ENCODE measurements at places on chromosomes 7 and 10. TPM values are rescaled to one million over a fixed set of nuclear protein-coding genes. Genes with fewer than 3 reads are reported as not detected.

- DNase-seq, result peak; percentile 1
These were observed 180.0 kb downstream of the RELN start for GRCh38 chr7:103809229-103809994.

- DNase-seq, result peak; percentile 86
These were observed 666 bp downstream of the SMKR1 start for GRCh38 chr7:129502708-129503685.

Gene TMEM130
- total RNA-seq, result 0.24 TPM

Gene CREB3L2
- total RNA-seq, result 11.4 TPM

DNA sequence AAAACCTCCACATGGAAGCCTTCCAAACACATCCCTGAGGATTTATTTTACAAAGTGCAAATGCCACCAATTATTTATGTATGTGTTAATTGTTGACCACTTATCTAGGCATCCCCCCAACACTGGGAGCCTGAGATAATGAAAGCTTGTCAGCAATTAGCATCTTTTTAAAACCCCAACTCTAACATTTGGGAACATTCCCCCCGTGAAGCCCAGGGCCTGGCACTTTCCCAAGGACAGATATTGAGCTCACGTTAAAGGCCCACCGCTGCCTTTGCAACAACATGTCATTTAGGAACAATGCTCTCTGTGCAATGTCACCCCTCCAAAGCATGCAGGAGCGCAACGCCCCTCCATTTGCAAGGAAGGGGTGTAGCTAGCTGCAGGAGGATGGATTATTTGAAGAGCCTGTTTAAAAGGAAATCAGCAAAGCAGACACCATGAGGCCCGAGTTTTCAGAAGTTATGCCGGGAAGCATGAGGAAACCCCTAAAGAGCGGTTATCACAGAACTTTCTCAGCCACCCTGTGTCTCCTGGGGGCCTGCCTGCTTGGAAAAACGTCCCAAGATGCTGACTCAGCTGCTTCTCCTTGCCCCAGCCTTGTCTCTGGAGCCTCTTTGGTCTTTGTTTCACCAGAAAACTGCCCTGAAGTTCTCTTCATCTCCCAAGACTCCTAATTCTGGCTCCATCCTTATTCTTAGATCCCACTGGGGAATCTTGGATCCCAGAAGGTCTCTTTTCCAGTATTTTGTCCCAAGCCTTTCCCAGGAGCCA lies 444.1 kb downstream of the GRID1 start:
- DNase-seq, result no peak

Measured in H7 (cell line).